ENCODE measurements at places on chromosomes 4 and X.

- no peak for DNase-seq
These were observed 94.2 kb downstream of the GPAT3 start for GRCh38 chr4:83629945-83630721.

DNA sequence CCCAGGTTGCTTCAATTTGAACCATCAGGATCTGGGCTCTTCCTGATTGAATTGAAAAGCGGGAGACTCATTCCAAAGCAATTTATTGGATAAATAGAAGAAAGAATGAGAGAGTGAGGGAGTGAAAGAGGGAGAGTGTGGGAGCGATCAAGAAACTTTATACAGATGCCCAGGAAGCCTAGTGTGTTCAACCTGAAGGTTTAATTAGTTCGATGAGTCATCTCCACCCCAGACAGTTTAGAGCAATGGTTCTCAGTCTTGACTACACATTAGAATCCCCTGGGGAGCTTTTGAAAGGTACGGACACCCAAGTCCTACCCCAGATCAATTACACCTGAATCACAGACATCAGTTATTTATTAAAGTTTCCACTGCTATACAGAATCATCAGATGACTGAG lies 61.5 kb downstream of the GEMIN8 start:
- no peak for DNase-seq

DNA sequence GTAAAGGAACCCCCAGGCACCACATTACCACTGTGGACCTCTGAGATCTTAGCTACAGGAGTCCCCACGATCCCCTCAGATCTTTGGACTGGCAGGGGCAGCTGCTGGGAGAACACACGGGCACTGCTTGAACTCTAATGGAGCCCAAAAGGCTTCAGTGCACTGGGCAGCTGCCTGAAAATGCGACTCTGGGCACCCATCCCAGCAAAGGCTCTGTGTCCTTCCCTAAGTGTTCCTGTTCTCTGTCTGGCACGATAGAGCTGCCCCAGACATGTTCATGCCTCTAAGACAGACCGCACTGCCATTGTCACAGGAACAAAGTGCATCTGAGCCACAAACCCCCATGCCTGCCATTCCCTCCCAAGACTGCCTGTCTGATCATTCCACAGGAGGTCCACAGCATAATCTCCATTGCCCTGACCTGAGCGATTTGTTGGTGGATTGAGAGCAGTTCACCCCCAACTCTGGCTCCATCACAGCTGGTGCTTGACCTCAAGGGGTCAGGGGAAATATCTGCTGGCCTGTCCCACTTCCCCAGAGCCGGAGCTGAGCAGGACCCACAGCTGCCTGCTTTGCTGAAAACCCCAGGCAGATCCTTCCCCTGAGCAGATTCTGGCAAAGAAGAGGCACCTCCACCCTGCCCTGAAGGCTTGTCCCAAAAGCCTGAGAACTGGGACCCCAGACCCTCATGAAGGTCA lies 436.0 kb upstream of the INTU start:
- DNase-seq, result no peak

GRCh38 chr4:183403961-183404360 lies 40.5 kb upstream of the CDKN2AIP start:
- DNase-seq, result no peak

GRCh38 chr4:93671093-93671492 lies 157.5 kb upstream of the ATOH1 start:
- no peak for DNase-seq

GRCh38 chr4:108788731-108789130 lies 25.9 kb upstream of the ETNPPL start:
- no peak for DNase-seq

- no peak for DNase-seq
These were observed 66.6 kb downstream of the NAA11 start for GRCh38 chr4:79259242-79259641.

DNA sequence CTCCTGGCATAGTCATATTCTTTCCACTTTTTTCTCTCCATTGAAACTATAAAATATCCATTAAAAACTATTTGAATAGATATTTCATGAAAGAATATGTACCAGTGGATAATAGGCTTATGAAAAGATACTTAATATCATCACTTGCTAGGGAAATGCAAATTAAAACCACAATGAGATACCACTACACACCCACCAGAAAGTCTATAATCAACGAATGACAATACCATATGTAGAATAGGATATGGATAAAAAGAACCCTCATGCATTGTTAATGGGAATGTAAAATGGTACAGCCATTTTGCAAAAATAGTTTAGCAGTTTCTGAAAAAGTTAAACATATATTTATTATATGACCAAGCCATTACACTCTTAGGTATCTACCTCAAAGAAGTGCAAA lies 218.7 kb upstream of the GPC4 start:
- no peak for DNase-seq

DNA sequence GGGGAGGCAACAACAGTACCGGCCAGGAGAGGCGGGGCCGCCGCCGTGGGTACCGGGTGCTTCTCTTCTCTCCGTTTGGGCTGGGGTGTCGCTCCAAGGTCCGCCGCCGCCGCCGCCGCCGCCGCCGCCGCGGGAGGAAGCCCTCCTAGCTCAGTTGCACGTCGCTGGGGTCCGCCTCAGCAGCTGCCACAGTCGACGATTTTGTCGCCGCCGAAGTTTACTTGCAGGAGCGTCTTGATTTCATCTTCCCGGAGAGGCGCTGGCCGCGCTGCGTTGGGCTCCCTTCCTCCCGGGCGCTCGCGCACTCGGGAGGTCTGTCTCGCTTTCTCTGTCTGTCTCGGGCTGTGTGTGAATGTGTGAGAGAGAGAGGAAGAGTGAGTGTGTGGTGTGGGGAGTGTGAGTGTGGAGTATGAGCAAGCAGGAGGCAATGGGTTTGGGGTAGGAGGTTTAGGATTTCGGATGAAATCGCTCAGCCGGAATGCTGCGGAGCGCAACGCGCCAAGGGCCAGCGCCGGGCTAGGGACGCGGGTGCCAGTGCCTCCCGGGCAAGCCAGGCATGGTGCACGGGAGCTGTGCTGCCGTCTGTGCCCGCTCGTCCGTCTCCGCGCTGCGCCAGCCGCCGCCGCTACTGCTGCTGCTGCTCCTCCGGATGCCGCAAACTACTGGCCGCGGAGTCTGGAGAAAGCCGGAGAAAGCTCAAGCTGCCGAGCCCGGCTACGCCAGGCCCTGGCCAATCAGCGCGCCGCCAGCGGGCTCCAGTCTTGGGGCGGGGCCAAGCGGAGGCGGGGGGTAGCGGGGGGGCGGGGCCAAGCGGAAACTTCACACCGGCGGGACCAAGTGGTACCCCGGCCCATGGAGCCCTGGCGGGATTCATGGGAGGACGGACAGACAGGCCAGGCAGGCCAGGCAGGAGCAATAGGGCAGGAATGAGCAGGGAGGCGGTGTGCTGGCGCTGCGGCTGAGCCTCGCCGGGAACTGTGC lies at the start of gene PCDH19:
TSS of gene PCDH19 (minus strand) at position 664 of the 981 bp plus-strand sequence. CDS start 1,676 bp downstream, outside the sequence.
- peak; percentile 10 for DNase-seq

DNA sequence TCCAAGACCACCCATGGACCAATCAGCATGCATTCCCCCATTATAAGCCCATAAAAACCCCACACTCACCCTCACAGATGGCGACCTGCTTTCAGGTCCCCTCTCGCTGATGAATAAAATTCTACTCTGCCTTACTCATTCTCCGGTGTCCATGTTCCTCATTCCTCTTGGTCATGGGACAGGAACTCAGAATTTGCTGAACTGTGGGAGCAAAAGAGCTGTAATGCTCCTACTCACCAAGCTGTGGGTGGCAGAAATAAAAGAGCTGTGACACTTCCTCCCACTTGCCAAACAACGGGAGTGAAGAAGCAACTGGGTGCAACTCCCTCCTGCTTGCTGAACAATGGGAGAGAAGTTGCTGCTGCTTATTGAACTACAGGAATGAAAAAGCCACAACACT lies 168.5 kb upstream of the PCDH18 start:
- no peak for DNase-seq

- DNase-seq, result no peak
These were observed 417.7 kb upstream of the GALNT7 start for GRCh38 chr4:172750910-172751309.

GRCh38 chr4:71369536-71369935 lies 30.7 kb downstream of the SLC4A4 start:
- DNase-seq, result no peak

DNA sequence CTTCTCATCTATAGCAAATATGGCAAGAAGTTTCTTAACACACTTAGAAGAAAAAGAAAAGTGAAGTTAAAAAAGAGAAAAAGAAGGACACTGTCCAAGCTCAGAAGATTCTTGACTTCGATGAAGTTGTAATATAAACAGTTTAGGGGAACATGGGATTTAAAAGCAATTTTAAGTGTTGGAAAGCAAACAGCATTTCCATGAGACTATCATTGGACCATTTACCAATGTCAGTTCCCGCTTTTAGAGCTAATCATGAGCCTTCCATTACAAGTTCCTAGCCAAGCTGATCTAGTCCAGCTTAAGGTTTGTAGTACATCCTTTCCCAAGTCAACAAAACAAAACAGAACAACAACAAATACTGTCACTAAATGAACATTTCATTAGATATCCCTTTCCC lies 45.1 kb upstream of the FGF2 start:
- no peak for DNase-seq

- no peak for DNase-seq
These were observed 265.5 kb downstream of the PPP3CA start for GRCh38 chr4:101081695-101082369.

GRCh38 chr4:16294455-16294854 lies 68.2 kb upstream of the TAPT1 start:
- DNase-seq, result no peak

DNA sequence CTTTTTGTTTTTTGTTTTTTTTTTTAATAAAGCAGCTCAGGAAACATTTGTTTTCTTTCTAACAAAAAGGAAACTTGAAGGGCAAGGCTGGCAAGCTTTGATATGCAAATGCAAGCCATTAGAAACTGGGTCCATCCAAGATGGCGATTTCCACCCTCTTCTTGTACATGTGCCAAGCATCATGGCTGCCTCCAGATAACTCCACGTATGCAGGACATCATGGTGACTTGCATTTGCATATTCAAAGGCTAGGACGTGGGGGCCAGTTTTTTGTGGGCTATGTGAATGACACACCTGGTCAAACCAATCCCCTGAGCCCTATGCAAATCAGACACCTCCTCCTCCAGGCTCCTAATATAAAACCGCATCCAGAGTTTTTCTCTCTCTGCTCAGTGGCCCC lies 692.6 kb downstream of the FAM133A start:
- DNase-seq, result no peak

DNA sequence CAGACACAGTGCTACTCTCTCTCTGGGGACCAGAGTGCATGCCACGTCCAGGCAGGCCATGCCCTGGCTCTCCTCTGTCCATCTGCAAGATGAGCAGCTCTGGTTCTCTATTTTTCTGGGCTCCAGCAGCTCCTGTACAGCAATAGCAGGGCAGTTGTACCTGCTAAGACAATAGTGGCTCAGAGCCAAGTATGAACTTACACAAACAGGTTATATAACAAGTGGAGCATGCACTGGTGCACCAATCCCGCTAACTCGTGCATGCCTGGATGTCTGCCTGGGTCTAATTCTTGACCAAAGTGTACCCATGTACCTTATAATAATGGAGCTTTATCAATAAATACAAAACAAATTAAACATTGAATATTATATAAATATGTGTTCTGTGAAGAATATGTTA lies 392.3 kb downstream of the CENPC start:
- no peak for DNase-seq

DNA sequence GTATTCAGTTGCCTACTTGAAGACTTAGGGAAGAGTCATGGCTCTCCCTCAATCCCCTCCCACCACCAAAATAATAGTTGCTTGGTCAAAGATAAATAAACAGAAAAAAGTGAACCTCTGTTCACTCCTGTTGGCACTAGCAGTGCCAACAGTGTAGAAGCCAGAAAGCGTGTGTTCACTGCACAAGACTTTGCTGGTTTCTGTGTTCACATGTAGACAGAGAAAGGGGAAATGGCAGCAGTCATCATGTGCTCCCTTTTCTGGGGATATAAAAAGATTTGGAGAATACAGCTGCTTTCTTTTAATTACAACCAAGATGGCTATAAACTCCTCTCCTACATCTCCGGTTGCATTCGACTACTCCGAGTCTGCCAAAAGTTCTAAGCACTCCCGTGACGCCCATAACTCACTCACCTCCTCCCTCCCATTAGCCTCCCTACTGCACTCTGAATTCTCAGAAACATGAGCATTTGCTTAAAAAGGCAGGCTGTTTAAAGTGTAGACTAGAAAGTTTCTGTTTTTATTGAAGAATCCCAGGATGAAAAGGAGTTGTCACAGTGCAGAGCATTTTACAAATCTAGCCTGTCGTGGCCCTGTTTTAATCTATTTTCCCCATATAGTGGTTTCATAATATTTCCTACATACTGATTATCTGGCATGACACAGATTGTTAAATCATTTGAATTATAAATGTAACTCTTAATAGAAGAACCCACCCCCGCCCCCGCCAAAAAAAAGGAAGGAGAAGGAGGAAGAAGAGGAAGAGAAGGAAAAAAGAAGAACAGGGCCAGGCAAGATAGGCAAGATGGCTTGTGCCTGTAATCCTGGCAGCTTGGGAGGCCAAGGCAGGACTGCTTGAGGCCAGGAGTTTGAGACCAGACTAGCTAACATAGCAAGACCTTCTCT lies 16.7 kb downstream of the LGI2 start:
- DNase-seq, result no peak

DNA sequence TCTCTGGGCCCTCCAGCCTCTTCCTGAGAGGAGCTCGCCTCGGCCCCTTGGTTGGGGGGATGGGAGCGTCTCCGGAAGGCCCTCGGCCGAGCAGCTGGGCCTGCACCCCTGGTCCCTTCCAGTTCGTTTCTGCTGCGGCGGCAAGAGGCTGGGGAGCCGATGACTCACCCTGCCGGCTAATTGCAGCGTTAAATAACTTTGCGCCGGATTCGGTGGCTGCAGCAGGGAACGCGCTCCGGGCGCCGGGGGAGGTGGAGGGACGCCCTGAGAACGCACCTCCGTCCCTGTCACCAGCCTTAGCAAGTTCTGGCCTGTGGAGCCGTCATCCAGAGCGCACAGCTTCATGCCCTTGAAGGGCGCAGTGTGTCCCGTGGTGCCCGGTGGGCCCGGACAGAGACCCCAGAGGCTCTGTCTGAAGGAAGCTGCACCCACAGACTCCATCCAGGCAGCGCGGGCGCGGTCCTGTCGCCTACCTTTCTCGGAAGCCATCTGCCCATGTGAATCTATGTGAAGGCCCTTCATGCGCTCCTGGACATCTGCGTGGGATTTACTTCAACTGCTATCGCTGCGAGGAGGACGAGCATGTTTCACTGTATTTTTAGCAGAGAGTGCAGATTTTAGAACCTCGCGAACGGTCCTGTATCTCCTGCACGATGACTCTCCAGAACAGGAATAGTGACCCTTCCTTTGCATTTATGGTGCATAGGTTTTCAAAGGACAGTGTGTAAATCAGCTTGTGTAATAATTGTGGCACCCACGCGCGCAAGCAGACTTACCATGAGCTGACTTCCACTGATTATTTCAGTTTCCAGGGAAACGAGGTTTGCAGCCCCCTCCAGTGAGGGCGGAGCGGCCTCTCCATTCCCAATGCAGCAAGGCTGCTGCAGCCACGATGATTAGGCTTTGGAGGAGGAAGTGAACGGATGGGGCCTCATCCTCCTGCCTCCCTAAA lies 1.7 kb upstream of the TMEM271 start:
- DNase-seq, result no peak

All from stimulated activated CD4-positive, alpha-beta T cell treated with anti-CD3 and anti-CD28 coated beads, TNF-alpha, amount 100 ng/mL, for 1 hour (primary cell).